Glutamatergic neuron (in vitro differentiated cells): ENCODE measurements at places on chromosomes 2 and 18.

- H3K4me1 ChIP-seq, result peaks cover 11% of the 10 kb centered on the region
- no peak for DNase-seq
- H3K36me3 ChIP-seq, result no peaks in the 10 kb centered on the region
- no peak overlapping the region for H3K4me3 ChIP-seq
- H3K27ac ChIP-seq, result no peak overlapping the region
- peaks cover 4% of the 10 kb centered on the region for H3K27me3 ChIP-seq
These were observed 2.1 kb upstream of the TMEM131 start for GRCh38 chr2:97997784-97998392.

DNA sequence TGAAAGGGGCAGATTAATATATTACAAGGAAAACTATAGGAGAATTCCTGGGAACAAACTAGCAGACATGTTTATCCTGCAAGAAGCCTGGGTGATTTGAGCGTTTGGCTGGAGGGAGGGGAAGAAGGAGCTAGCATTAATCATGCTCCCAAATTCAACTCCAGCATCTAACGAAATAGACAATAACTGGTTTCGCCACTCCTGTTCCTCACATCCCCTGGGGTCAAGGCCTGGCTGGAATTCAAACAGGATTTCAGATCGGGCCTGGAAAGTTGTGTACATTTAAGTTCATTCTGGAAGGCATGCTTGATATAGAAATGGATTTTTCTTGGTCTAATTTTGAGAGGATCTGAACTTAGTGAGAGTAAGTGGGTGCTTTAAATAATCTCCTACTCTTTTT lies 126.1 kb upstream of the CTAGE1 start:
- H3K27ac ChIP-seq, result no peak overlapping the region
- DNase-seq, result no peak
- no peaks in the 10 kb centered on the region for H3K36me3 ChIP-seq
- no peaks in the 10 kb centered on the region for H3K27me3 ChIP-seq

DNA sequence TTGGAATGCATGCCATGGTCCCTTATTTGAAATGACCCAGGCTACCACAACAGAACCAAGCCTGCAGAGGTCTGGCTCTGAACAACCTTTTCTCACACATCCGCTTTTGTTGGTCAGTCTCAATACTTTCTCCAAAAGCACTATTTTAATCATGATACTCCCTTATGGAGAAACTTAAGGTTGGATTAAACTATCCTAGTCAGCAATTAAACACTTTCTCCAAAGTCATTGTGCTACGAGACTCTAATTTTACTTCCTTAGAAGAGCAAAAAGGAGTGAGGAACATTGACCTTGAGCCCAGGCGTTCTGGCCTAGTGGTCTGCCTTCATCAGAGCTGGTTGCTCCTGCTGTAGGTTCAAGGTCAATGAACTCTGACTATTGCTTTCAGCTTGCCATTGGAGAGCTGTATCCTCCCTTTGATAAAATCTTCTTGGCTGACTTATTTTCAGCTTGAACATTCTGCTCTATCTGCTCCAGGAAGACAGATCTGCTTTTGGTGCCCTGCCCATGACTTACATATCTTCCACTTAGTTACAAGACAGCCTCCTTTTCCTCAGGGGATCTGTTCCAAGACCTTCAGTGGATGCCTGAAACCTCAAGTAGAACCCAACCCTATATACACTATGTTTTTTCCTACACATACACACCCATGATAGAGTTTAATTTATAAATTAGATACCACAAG lies 91.2 kb downstream of the NCKAP5 start:
- H3K36me3 ChIP-seq, result no peaks in the 10 kb centered on the region
- H3K4me1 ChIP-seq, result no peaks in the 10 kb centered on the region
- H3K27ac ChIP-seq, result no peak overlapping the region

- peaks cover 2% of the 10 kb centered on the region for H3K27me3 ChIP-seq
- no peak for DNase-seq
- no peak overlapping the region for H3K27ac ChIP-seq
- no peaks in the 10 kb centered on the region for H3K36me3 ChIP-seq
- no peak overlapping the region for H3K4me3 ChIP-seq
These were observed 28.6 kb downstream of the IGFBP2 start for GRCh38 chr2:216661639-216662375.

- DNase-seq, result no peak
- H3K36me3 ChIP-seq, result no peaks in the 10 kb centered on the region
- H3K4me3 ChIP-seq, result no peak overlapping the region
- no peak overlapping the region for H3K27ac ChIP-seq
- no peaks in the 10 kb centered on the region for H3K4me1 ChIP-seq
These were observed 231.8 kb downstream of the KCNE4 start for GRCh38 chr2:223283771-223284170.

GRCh38 chr18:23038712-23039111 lies 96.6 kb upstream of the CABLES1 start:
- no peak overlapping the region for H3K27ac ChIP-seq
- H3K4me1 ChIP-seq, result no peaks in the 10 kb centered on the region
- no peak overlapping the region for H3K4me3 ChIP-seq
- H3K27me3 ChIP-seq, result peaks cover 4% of the 10 kb centered on the region
- no peak for DNase-seq

GRCh38 chr2:134429886-134430285 lies 176.0 kb downstream of the MGAT5 start:
- peaks cover 6% of the 10 kb centered on the region for H3K36me3 ChIP-seq
- peaks cover 6% of the 10 kb centered on the region for H3K27me3 ChIP-seq
- no peak for DNase-seq
- no peak overlapping the region for H3K27ac ChIP-seq

DNA sequence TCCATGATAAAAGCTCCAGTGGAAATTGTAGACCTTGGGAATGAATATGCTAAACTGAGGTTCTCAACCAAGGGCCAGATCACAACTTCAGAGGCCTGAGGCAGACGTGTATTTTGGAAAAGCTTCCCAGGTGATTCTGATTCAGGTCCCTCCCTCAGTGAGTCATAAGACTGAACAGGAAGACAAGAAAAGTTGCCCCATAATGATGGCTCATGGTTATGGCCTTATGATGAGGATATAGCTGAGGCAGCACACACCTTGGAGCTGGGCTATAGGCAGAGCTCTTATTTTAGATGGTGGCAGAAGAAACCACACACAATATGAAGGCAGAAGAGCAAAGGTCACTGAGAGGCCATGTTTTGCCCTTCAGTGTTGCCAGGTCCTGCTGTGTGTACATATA lies 9.6 kb downstream of the ANTXR1 start:
- no peak overlapping the region for H3K4me3 ChIP-seq
- H3K27ac ChIP-seq, result no peak overlapping the region
- H3K27me3 ChIP-seq, result no peaks in the 10 kb centered on the region
- H3K4me1 ChIP-seq, result peaks cover 13% of the 10 kb centered on the region
- H3K36me3 ChIP-seq, result no peaks in the 10 kb centered on the region
